ENCODE measurements at places on chromosomes 5 and 9. TPM values are rescaled to one million over a fixed set of nuclear protein-coding genes. Genes with fewer than 3 reads are reported as not detected.

DNA sequence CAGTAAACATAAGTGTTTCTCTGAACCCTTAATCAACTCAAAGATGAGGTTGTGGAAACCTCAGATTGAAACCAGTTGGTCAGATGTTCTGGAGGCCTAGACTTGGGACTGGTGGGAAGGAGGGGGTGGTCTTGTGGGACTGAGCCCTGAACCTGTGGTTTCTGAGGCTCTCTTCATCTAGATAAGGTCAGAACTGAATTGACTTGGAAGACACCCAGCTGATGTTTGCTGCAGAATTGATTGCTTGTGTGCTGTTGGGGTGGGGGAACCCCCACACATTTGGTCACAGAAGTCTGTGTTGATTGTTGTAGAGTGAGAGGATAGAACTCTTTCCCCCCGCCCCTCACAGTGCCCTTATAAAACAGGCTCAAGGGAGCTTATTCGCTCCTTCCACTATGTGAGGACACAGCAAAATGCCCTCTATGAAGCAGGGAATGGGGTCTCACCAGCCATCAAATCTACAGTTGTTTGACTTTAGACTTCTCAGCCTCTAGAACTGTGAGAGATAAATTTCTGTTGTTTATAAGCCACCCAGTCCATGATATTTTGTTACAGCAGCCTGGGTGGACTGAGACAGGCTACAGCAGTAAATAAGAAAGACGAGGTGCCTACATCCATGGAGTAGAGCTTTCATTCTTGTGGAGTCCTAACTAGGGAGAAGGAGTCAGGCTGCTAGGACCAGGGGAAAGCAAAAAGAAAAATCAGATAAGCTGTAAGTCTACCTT is 25.7 kb upstream of the UGCG start:
- DNase-seq, result no peak

DNA sequence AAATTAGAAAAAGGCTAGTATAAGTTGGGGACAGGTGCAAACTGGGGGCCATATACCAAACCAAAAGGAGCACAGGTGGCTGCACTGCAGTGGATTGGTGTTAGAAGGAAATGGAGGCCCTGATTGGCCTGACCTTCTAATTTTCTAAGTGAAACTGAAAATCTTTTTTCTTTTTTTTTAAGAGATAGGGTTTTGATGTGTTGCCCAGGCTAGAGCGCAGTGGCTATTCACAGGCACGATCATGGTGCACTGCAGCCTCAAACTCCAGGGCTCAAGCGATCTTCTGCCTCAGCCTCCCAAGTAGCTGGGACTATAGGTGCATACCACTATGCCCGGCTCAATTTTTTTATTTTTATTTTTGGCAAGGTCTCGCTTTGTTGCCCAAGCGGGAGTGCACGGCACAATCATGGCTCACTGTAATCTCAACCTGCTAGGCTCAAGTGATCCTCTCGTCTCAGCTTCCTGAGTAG is 9.8 kb upstream of the CCDC69 start:
- no peak for DNase-seq

GRCh38 chr9:82513976-82514735 is 525.6 kb downstream of the SPATA31D1 start:
- DNase-seq, result no peak

DNA sequence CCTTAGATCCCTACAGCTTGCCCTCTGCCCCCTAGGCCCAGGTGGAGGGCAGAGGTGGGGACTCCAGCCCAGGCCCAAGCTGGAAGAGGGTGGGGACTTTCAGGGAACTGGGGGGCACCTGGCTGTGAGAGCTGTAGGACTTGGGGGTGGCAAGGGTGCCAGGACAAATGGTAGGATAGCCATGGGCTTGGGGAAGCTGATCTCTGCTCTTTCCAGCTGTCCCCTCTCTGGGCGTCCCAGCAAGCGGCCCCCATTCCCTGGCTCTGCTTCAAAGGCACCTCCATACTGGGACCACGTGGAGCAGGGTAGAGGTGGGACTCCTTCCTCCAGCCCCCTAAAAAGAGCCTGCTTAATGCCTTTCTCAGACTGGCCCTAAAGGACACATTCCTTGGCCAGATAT is 385 bp downstream of the LTC4S start:
- DNase-seq, result no peak

TEX48 gene
- polyA plus RNA-seq, result not detected

SMIM33 gene
- not detected for polyA plus RNA-seq

GKAP1 gene
- 4.9 TPM for polyA plus RNA-seq

DNA sequence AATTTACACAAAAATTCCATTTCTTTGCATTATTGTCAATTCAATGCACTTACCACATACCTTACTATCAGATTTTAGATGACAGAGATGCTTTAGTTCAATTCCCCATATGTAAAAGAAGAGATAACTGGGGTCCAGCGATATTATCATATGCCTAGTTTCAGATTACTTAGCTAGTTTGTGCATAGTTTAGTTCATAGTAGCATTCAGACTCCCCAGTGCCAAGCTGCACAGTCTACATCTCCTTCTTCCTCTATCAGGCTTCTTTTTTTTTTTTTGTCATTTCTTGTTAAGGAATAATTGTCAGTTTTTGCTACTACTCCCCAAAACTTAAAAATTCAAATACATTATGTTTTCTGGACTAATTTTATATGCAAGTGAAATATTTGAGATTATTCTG is 175.0 kb downstream of the SSBP2 start:
- no peak for DNase-seq

FAM151B gene
- polyA plus RNA-seq, result not detected

DNA sequence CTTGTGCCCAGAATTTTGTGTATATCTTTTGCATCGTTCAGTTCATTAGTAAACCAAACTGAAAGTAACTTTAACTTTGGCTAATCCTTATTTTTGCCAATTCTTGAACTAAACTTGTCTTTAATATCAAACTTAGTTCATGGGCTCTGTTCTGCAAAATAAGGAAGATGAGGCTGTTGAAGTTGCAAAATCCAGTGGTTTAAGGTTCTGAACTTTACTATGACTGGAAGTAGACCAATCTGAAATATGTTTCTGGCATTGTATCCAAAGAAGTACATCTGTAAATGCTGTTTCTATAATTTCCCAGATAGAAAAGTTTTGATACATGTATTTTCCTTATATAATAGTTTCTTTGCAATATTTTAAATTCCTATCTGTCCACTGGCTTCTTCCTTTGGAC is 238.1 kb downstream of the CETN3 start:
- DNase-seq, result no peak

All from immature natural killer cell (primary cell).